ENCODE measurements at places on chromosomes 13 and 19.

GRCh38 chr19:15418231-15418578, 583 bp downstream of the AKAP8L start:
- DNase-seq: peak; percentile 18

DNA sequence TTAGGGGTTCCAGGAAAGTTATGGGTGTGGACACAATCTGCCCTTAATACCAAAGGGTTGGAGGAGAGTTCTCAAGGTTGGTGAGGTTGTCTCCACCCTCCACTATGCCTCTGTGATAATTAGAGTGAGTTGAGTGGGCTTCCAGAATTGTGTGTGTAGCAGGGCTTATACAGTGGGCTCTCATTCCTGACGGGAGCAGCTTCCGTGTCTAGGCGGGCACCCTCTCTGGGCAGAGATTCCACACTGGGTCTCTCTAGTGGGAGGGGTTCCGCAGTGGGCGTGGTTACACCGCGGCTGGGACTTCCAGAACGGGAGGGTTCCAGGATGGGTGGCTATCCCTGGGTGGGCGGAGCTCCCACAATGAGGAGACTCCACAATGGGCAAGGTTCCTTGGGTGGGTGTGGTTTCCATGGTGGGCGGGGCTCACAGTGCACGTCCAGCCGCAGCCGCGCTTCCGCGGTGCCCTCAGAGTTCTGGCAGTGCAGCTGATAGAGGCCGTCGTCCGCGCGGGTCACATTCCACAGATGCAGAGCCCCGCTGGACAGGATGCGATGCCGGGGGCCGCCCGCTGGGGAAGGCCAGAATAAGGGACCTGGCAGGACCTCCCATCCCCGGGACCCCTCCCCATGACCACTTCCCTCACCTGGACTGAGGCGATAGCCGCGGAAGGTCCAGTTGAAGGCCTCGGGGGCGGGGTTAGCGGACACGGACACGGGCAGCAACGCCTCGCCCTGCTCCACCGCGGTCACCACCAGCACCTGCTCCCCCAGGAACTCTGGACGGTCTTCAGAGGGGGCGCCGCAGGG, 8.4 kb downstream of the NPHS1 start:
- DNase-seq: peak; percentile 12

GRCh38 chr13:73369095-73369494, 310.3 kb downstream of the KLF5 start:
- no peak for DNase-seq

DNA sequence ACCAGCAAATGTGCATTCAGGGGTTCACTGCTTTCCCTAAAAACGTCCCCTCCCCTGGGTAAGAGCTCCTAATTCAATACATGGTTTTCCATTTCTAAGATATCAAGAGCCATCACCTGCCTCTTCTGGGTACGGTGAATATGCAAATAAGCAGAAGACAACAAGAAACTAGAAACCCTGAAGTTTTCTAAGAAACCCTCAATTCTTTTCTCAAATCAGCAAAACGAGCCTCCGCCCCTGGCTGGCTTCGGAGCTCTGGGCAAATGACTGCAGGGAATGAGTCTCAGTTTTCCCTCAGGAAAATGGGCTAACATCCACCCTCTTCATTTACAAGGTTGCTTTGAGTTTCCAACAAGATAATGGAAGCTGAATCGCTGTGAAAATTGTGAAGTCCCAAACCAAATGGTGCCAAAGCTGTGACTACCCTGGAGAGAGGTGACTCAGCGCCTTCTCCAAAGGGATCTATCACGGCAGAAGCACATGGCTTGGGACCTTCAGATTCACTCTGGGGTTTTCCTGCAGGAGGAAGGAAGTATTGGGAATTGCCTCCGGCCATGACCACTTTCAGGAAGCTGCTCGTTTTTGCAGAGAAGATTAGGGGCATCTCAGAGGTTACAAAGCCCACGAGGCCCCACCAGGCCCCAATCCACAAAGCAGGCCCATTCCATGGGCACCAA, 26.6 kb downstream of the KLF2 start:
- peak; percentile 22 for DNase-seq

GRCh38 chr13:88281841-88282240, 610.7 kb downstream of the SLITRK5 start:
- no peak for DNase-seq

DNA sequence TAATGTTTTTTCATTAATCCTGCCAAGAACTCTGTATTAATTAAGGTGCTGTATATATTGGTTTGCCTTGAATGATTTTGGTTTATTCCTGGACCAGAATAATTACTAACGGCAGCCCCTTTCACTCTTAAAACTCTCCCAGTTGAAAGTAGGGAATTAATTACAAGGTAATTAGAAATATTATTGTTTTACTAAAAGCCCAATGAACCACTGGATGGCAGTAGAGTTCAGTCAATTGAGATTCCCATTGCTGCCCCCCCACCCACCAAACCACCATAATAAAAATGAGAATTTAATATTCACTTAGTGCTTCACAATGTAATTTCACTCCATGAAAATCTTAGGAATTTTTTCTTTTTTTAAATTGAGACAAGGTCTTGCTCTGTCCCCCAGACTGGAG, 13.7 kb downstream of the WBP4 start:
- DNase-seq: peak; percentile 63

GRCh38 chr13:23771956-23772355, 117.2 kb downstream of the MIPEP start:
- DNase-seq: no peak

GRCh38 chr13:71661921-71662320, 205.1 kb downstream of the DACH1 start:
- DNase-seq: peak; percentile 87

GRCh38 chr13:98476538-98476966, 100.4 kb downstream of the STK24 start:
- peak; percentile 79 for DNase-seq

DNA sequence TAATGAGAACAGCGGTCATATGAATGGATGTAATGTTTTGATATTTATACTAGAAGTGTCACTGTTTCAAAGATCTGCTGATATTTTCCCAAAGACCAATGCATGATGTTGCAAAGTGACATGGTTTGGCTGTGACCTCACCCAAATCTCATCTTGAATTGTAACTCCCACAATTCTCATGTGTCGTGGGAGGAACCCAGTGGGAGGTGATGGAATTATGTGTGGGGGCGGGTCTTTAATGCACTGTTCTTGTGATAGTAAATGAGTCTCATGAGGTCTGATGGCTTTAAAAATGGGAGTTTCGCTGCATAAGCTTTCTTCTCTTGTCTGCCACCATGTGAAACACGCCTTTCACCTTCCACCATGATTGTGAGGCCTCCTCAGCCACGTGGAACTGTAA, 98.3 kb downstream of the AKAP11 start:
- no peak for DNase-seq

DNA sequence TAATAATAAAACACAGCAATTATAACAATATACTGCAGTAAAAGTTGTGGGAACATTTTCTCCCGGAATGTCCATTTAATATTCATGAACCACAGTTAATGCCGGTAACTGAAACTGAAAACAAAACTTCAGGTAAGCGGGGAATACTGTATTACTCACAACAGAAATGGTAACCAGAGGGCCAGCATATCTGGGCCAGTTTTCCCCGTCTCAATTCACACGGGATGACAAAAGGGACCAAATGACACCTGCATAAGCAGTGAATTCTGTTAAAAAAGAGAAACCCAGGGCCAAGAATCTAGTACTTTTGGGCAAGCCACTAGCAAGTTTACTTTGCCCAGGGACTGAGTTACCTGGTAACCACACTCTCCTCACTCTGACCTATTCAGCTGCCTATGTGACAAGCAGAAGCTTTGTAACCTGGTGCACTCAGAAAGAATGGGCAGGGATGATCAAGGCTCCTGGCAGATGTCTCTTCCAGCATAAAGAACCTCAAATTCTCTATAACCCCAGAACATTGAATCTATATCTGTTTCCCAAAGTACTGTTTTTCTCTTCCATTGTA, 1171.2 kb downstream of the DIAPH3 start:
- DNase-seq: no peak

- DNase-seq: peak; percentile 81
These were observed 12.3 kb upstream of the ZNF180 start for GRCh38 chr19:44512326-44513298.

DNA sequence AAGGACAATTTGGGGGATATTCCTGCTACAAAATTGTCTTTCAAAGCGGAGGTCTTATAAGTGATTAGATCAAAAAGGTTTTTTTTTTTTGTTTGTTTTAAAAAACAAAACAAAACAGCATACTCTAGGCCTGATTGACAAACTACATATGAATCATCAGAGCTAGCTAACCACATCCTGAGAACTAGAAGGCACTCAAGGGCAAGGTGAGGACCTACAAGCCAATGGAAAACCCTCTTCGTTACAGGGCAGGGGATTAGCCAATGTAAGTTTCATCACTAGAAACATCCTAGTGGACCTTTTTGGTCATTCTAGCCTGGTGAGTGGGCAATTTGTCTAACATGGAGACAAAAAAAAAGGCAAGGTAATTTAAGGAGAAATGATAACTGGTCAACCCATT, 428.6 kb downstream of the RFC3 start:
- DNase-seq: peak; percentile 26

- no peak for DNase-seq
These were observed 217.9 kb downstream of the RFC3 start for GRCh38 chr13:34035676-34036325.

DNA sequence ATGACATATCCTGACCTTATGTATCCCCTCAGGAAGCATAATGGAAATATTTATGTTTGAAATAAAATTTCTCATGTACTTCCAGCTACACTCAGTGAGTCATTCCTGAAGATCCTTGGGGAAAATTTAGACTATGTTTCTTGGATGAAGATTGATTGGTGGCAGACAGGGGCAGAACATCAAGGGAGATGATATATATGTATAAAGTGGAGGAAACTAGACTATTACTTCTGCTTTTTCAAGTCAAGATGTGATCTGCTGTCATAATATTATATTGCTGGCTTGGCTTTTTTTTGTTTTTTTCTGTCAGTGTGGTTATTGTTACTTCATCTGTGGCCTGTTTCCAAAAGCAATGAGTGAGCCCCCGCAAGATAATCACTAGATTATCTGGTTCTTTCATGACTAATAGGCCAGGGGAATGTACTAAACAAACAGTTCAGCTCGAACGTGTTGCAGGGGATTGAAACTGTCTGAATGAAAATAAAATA, 87.2 kb upstream of the TNFSF11 start:
- DNase-seq: peak; percentile 73

DNA sequence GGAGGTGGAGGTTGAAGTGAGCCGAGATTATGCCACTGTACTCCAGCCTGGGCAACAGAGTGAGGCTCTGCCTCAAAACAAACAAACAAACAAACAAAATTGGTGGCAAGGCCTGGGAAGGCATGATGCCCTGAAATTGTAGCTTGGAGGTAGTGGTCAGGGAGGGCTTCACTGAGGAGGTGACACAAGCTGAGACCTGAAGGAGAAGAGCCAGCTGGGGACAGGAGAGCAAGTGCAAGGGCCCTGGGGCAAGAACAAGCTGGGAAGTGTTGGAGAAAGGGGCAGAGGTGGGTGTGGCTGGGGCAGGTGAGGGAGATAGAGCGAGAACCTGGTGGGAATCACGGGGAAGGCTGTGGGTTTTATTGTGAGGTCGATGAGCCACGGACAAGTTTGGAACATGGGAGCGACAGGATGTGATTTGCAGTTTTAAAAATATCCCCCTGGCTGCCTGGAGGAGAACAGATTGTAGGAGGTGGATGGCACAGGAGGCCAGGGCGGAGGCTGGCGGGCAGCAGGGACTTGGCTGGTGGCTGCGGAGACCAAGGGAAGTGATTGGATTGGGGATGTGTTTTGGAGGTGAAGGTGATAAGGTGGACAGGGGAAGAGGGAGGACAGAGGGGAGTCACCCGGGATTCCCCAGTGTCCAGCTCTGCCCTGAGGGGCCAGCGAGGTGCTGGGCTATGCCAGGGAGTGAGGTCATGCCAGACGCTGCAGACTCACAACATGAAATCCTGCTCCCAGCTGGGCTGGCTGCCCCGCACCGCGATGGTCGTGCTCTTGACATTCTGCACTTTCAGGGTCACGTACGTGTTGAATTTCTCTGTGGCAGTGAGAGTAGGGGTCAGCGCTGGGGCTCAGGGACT, 14.0 kb downstream of the UNC13A start:
- no peak for DNase-seq

DNA sequence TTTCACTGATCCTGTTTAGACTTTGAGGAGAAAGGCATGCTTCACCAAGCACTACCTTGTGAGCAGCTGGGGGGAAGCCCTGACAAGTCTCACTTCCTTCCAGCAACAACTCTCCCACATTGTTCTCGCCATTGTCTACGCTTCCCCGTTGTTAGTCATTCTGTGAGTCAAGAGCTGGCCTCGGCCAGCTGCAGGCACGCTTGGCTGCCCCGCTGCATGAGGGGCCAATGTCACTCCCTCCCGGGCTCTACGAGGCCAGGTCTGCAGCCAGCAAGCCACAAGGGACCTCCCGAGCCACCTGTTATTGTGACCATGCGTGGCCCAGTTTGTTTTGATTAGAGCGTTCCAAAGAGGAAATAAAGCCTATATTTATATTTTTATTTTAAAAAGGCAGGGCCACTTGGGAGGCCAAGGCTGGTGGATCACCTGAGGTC, 220.9 kb downstream of the FOXO1 start:
- DNase-seq: peak; percentile 98

DNA sequence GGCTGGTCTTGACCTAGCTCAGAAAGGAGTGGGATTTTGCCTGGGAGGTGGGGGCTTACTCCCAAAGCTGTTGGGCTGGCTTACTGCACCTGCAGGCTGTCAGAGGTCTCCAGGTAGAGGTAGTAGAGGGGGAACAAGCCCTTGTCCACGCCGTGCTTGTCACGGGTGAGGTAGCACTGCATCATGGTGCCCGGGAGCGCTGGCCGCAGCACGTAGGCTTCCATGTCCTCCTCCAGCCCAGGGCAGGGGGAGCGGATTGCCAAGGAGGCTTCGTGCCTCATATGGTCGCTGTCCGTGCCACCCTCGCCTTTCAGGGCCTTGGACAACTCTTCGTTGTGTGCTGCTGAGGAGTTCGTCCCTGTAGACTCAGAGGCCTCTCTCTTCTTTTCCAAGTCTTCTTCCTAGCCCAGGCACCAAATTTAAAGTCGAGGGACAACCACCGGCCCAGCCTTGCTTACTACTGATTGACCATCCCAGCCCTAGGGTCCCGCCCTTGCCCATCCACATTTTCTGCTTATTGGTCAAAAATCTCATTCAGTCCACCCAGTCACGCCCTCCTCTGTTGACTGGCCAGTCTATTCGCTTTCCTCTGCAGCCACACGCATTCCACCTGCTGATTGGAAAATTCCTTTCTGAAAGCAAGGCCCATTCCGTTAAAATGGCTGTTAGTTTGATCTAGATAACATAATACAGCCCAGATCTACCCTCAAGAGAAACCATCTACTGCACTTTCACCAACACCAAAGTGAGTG, 10.5 kb downstream of the TULP2 start:
- DNase-seq: no peak

GRCh38 chr13:73870970-73871935, 263.0 kb downstream of the KLF12 start:
- DNase-seq: peak; percentile 95

- peak; percentile 56 for DNase-seq
These were observed 7.0 kb downstream of the TMEM221 start for GRCh38 chr19:17441241-17442021.

GRCh38 chr13:25958986-25959385, 92.8 kb downstream of the SHISA2 start:
- DNase-seq: no peak
